ENCODE measurements at places on chromosomes 1 and 21.

GRCh38 chr1:241323514-241324195 is 33.4 kb downstream of the RGS7 start:
- peak; percentile 27 for DNase-seq

DNA sequence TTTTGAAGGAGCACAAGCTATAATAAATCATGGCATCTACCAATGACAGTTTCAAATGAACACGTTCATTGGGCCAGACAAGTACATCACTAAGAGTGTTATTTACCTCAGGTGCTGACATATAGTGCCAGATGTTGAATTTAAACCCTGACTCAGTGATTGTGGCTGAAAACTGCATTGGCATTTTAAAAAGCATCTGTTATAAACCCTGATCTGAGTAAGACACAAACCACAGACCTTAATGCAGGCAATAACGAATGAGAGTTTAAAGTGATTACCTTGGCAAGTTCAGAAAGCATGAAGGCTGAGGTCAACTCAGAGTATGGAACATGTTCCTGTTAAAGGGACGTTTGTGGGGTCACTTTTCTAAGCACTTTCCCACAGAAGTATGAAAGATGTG is 865.1 kb upstream of the TMPRSS15 start:
- DNase-seq = no peak

DNA sequence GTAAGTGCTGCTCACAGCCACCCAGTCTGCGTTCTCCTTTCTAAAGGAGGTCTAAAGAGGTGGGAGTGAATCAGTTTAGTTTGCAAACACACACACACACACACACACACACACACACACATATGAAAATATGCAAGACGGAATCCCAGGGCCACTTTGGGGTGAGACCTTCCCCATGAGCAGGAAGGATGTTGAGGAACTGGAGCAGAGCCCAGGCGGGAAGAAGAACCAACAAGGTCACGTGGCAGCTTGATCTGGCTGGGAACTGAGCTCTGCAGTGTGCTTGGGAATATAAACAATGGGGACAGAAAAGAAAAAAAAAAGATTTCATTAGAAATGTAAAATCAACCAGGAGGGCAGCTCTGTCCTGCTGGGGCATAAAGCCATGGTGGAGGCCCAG is 32.6 kb downstream of the OR2G3 start:
- DNase-seq = no peak

- no peak for DNase-seq
These were observed 28.5 kb upstream of the CREG1 start for GRCh38 chr1:167582064-167582463.

DNA sequence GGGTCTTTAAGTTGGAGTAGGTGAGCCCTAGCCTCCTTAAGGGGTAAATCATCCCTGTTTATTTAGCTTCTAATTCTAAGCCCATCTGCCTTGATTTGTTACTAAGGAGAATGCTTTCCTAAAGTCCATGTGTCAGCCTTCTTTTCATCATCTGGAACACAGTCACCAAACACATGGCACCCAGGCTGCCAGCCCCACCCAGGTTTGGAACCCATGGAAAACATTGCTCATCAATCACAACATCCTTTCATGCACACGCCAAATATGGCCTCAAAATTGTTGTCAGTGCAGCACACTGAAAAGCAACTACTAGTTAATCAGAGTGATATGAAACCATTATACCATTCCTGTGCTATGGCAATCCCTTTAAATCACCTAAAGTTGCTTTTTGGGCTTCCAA is 386.7 kb upstream of the ESRRG start:
- no peak for DNase-seq

DNA sequence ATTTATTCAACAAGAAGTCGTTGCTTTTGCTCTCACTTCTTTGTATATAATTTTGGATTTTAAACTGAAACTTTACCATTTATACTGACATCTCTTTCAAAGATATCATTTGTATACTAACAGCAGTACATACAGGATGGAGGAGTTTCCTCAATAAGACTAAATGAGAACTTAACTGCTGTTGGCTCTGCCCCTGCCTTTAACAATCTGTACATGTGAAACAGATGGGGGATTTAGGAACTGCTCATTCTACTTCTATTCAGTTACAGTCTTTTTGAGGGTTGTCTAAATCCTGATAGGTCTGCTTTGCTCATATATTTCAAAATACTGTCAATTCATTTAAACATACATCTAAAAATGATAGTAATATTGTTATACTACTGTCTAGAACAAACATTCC is 663.2 kb downstream of the ADGRL2 start:
- DNase-seq = no peak

- no peak for DNase-seq
These were observed 7.5 kb downstream of the DYRK1A start for GRCh38 chr21:37374027-37374426.

GRCh38 chr1:180542113-180542837 is 16.5 kb upstream of the OVAAL start:
- no peak for DNase-seq

GRCh38 chr1:54220004-54220811 is 20.2 kb downstream of the MRPL37 start:
- no peak for DNase-seq

- no peak for DNase-seq
These were observed 153.7 kb downstream of the KCNJ6 start for GRCh38 chr21:37762606-37763005.

DNA sequence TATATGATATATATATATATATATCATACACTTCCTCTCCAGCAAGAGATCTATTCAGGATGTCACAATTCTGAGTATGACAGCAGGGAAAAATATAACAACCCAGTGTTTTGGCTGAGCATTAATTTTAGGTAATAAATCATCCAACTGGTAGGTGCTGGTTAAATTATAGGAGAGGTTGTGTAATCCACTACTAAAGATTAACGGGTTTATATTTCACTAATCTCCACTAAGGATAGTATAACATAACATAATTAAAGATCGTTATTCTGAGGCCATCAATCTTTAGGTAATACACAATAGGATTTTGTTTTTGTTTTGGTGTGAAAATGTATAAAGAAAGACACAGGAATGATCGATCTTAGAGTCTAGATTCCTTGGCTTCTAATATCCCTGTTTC is 102.2 kb downstream of the COQ8A start:
- no peak for DNase-seq

DNA sequence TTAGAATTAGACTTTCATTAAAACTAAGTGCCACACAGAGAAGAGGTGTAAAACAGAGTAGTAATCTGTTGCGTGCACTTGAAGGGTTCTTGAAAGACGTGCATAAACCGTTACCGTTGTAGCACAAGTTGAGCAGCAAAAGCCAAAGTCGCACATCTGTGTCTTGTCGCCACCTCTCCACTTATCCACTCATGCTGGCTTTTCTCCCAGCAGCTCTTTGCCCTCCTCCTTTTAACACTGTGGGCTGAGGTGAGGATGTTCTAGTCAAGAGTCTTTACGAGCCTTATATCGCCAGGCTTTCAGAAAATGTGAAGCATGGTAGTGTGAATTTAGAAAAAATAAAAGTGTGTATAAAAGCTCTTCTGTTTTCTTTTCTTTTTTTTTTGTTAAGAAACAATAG is 48.0 kb downstream of the NR5A2 start:
- DNase-seq = no peak

DNA sequence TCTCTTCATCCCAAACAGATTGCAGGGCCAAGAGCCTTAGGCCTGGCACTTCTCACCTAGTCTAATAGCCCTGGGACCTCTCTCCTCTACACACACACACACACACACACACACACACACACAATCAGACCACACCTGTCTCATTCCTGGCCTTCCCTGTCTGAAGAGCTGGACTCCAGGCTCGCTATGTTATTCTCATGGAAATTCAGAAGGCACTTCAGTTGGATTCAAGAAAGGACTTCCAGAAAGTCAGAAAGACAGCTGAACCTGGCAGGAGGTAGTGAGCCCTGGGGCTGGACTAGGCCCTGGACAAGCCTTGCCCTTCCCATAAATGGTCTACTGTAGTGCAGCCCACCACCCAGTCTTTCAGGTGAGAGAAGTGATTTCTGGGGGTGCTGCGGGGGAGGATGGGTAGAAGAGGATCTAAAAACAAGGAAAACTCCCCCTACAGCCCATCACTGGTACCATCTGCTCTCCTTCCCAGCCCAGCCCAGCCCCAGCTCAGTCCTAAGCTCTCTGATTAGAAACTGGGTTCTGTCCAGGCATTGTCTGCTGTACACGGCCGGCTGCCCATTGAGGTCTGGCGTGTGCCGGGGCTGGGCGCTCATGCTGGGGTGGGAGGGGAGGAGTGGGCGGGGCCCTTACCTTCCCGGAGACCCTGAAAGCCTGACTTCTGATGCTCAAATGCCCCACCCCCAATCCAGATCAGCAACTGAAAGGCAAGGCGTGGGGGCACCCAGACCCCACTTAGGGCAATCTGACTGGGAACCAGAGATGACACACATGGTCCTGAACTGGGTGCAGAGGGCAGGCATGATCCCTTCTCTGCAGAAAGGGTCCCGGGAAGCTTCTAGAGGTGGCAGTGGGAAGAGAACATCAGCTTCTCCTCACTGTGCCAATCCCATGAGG is 2.5 kb downstream of the KIF21B start:
- DNase-seq = no peak

- no peak for DNase-seq
These were observed 1034.1 kb upstream of the PRMT6 start for GRCh38 chr1:106022312-106022902.

- no peak for DNase-seq
These were observed at the start of gene TRIM67 for GRCh38 chr1:231161667-231162296. Gene TRIM67, plus strand, starts transcription at chr1:231162058. Its CDS starts 912 bp downstream, at chr1:231162970.

DNA sequence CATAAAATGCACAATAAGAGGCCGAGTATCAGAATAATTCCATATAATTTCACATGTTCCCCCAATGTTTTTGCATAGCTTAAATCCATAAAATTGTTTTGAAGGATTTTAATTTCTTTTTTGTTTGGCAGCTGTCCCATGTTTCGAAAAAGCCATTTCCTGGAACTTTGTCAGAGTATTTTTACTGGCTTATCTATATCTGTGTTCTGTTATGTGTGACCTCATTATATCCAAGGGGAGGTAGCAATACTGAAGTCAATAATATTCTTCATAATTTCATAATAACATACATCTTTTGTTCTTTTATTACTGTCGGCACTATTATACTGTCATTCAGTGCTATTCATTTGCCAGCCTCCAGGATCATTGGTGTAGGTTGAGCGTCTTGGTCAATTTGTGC is 9.4 kb upstream of the BACH1 start:
- no peak for DNase-seq

DNA sequence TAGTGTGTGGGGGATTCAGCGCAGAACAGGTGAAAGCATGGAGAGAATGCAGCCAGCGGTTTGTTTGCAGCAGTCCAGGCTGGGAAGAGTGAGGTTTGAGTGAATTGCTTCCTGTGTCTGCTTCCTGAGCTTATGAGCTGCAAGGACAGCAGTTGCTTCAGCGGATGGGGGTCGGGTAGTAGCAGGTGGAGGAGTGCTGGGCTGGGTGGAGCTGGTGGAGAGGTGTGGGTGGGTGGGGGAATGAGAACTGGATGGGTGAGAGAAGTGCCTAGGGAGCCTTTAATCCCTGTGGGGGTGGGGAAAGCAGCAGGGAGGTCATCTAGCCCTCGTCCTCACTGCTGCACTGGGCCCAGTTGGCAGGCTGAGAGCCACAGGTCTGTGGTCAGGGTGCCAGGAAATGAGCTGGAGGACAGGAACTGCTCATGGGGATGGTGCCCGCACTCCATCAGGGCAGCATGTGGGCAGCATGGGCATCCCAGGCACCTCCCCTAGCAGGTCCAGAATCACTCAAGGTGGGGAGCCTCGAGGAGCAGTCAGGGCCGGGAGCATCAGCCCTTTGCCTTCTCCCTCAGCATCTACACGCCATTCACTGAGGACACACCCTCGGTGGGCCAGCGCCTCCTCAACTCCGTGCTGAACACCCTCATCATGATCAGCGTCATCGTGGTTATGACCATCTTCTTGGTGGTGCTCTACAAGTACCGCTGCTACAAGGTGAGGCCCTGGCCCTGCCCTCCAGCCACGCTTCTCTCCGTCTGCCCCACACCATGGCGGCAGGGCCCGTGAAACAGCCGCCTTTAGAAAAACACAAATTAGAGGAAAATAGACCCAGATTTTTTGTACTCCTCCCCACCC is 14.8 kb downstream of the PSEN2 start:
- no peak for DNase-seq

GRCh38 chr1:6464514-6464836 is 1.5 kb downstream of the TNFRSF25 start:
- DNase-seq = no peak

GRCh38 chr1:31243501-31244286 is 4.0 kb upstream of the NKAIN1 start:
- no peak for DNase-seq

DNA sequence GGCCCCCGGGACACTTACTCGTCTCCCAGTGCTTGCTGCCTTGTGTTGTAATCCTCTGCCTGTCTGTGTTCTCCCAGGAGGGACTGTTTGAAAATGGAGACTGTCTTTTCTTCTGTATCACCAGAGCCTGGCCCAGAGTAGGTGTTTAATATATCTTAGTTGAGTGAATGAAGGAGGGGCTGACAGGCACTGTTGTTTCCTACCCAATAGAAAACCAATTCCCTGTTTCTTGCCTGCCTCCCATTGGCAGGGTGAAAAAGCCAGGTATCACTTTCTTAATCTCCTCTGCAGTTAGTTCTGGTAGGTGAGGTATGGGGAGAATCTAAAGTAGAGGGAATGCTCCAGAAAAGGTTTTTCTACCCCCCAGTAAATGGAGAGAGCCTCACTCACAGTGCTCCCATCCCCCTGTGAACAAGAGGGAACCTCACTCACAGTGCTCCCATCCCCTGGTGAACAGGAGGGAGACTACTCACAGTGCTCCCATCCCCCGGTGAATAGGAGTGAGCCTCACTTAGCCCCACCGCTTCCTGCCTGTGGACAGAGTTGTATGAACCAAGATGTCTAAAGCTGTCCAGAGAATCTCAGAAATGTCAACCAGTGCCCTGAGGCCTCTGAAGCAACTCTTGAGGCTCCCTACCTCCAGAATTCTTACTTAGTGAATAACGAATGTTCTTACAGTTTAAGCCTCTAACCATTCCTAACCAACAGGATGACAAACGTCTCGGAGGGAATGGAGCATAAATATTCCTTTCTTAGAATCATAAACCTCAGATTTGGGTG is at the start of gene GJA5:
GJA5 (minus strand) TSS at position 122 of the 780 bp plus-strand sequence. CDS start 1,364 bp downstream, outside the sequence.
- DNase-seq = no peak

- DNase-seq = no peak
These were observed 532 bp upstream of the MANEAL start for GRCh38 chr1:37792943-37793686.

- DNase-seq = no peak
These were observed 32.1 kb upstream of the CHRM3 start for GRCh38 chr1:239354231-239354630.

GRCh38 chr1:107991371-107992066 is 26.5 kb upstream of the VAV3 start:
- DNase-seq = no peak

GRCh38 chr1:7555391-7556185 is 215.5 kb upstream of the VAMP3 start:
- no peak for DNase-seq

Data from amniotic stem cell (primary cell).